ENCODE measurements at places on chromosomes 4 and X.
A peak's percentile ranks its signal among the peaks of the same experiment; 100 is the strongest.

DNA sequence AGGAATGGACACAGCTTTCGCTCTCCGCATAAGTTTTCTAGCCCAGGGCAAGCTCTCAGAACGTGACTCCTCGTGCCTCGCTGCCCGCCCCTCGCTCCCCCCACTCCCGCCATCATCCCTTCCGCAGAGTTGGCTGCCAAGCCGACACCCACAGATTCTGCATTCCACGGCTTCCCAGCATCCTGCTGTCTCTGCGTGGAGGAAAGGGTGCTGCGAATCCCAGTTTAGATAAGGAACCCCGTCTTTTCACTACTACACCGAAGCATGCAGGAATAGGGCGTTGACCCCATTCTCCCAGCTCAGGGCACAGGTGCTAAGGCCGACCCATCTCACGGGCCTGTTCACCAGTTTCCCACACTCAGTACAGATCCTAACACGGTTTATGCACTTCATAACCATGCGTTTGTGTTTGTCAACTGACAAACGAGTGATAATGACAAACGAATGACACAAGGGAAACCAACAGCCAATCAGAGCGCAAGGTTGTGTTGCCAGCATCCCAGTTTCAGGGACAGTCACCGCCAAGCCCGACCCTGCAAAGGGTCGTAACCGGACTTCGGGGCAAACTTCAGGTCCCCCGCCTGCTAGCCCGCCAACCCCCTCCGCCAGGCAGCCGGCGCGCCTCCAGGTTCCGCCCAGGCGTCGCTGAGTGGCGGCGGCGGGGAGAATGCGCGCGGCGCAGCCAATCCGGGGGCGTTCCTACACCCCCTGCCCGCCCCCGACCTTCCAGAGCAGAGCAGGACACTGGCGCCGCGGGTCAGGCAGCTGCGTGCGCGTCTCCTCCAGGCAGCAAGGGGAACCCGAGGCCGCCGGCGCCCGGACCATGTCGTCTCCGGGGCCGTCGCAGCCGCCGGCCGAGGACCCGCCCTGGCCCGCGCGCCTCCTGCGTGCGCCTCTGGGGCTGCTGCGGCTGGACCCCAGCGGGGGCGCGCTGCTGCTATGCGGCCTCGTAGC is at the start of gene CYP2U1:
TSS of gene CYP2U1 (plus strand) at position 729 of the 954 bp plus-strand sequence. CDS start at position 824, 95 bp downstream.
- DNase-seq, result peak; percentile 64

DNA sequence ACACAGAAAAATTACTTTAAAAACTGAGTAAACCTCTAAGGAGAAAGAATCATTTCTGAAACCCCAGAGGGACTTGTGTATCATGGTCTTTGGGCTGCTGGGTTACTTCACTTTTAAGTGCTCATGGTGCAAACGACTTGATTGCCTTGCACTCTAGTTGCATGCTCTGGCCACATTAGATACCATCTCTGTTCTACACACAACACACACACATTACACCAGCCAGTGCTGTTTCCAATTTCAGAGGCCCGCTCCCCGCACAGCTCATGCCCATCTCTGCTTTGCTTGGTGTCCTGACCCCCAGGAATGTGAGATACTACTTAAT is 2.1 kb downstream of the PPP3CA start:
- peak; percentile 24 for DNase-seq

GRCh38 chrX:131199091-131199490 is 90.0 kb downstream of the IGSF1 start:
- no peak for DNase-seq

GRCh38 chrX:98637451-98637850 is 1753.7 kb downstream of the RPA4 start:
- no peak for DNase-seq

DNA sequence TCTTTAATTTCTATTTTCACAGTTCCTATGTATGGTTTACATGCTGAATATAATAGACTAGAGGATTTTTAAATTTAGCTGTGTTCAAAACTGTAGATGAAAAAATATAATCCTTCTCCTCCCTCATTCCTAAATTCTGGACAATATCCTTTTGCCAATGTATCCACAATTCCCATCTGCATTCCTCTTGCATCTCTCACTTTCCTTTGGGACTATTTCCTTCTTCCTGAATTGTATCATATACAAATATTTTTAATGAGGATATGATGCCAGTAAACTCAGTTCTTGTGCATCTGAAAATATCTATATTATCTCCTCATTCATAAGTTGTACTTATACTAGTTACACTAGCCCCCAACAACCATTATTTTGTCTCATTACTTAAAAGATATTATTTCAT is 46.7 kb downstream of the DDX60L start:
- DNase-seq, result no peak
